Glomerular endothelial cell (primary cell): ENCODE measurements at places on chromosomes 1 and 21.

- no peak for DNase-seq
Observed at GRCh38 chr1:115475252-115475651, 137.2 kb upstream of the NGF start.

- no peak for DNase-seq
Observed at GRCh38 chr1:233328142-233328921, 808 bp downstream of the MAP3K21 start.

DNA sequence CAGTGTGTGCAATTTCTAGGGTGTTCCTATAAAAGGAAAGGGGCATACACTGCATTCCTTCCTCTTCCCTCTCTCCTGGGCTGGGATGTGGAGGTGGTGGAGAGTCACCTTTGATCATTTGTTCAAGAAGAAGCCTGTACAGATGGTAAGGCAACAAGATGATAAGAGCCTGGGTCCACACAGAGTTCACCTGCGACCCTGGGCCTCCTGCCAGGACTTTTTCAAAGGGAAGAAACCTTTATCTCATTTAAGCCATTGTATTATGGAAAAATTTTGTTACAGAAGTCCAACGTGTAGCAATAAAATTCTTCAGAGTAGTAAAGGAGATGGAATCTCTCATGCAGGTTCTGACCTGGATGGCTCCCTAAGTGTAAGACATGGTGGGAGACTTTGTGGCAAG is 189.1 kb downstream of the MIS18A start:
- no peak for DNase-seq

DNA sequence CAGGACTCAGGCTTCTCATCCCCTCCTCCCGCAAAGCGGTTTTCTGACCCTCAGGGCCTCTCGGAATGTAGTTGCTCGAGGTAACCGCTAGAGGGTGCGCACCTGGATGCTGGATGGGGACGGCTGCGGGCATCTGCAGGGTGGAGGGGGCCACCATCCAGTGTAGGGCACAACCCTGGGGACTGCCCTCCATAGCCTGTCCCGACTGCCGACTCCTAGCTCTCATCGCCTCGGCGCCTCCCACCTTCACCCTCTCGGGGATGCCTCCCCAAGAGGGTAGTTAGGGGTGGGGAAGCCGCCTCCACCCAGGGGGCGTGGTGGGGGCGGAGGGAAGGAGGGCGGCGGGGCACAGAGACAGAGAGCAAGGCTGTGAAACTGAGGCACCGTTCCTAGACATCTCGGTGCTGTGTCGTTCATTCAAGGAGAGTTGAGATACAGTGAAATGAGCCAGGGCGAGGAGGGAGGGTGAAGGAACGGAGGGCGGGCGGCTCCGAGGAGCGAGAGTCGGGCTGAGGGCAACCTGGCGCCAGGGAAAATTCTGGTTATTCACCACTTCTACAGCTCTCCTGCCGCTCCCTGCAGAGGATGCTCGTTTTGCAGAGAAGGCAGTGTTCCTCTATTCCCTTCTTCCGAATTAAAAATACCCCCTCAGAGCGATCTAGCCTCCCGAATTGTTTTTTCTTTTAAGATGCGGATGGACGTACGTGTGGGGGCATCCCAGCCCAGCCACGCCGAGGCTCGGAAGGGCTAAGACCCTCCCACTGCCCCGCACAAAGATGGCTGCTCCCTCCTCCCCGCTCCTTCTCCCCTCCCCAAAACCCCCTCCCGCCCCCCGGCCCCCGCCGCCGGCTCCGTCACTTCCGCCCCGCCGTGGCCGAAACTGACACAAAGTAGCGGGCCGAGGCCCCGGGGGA is at the start of gene ATP8B2:
ATP8B2 (plus strand) TSS at position 857 of the 914 bp plus-strand sequence. CDS start 2,617 bp downstream, outside the sequence.
- no peak for DNase-seq

DNA sequence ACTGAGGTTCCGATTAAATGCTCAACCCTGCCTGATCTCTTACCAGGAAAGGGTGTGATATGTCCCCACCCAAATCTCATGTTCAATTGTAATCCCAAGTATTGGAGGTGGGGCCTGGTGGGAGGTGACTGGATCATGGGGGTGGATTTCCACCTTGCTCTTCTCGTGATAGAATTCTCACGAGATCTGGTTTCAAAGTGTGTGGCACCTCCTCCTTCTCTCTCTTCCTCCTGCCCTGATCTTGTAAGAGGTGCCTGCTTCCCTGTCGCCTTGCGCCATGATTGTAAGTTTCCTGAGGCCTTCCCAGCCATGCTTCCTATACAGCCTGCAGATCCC is 34.9 kb downstream of the RSPH1 start:
- no peak for DNase-seq

- no peak for DNase-seq
Observed at GRCh38 chr1:21007876-21008275, 168.8 kb downstream of the EIF4G3 start.
